H4 (cell line): ENCODE measurements at places on chromosomes 1 and 21.
A peak's percentile ranks its signal among the peaks of the same experiment; 100 is the strongest.

GRCh38 chr1:37808369-37809319 is 636 bp upstream of the YRDC start:
- peak; percentile 64 for DNase-seq

- DNase-seq, result peak; percentile 93
Observed at GRCh38 chr1:165392634-165393571, 36.4 kb upstream of the LMX1A start.

GRCh38 chr1:228282329-228283042 is 74.6 kb downstream of the OBSCN start:
- no peak for DNase-seq

DNA sequence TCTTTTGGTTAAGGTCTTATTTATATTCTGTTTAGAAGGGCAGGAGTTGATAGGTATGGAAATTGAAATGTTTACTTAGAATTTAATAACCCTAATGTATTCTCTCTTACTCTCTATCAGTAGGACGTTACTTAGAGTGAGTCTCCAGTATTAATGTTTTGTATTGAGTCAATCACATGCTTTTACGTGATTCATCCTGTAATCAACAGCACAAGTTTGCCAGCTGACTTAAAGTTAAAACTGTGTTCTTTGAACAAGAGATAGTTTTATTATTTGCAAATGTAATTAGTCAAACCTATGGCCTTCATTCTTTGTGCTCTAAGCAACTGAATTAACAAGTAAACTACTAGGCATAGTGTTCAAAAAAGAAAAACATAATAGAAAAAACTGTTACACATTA is 57.3 kb downstream of the PKN2 start:
- no peak for DNase-seq

DNA sequence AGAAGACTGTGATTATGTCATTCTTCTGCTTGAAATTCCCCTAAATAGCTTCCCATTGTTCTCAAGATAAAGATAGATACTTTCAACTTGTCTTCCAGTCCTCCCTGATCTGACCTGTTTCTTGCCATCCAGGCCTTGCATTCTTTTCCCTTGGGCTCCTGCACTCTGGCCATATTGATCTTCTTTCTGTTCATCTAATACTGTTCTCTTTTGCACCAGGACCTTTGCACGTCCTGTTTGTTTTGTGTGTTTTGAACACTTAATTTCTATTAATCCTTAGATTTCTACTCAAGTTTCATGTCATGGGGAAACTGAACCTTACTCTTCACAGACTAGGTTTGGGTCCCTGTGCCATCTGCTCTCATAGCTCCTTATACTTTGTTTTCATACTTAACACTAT is 65.1 kb downstream of the MAGI3 start:
- DNase-seq, result no peak

- DNase-seq, result peak; percentile 57
Observed at GRCh38 chr1:54413295-54413694, 7.1 kb upstream of the SSBP3 start.

DNA sequence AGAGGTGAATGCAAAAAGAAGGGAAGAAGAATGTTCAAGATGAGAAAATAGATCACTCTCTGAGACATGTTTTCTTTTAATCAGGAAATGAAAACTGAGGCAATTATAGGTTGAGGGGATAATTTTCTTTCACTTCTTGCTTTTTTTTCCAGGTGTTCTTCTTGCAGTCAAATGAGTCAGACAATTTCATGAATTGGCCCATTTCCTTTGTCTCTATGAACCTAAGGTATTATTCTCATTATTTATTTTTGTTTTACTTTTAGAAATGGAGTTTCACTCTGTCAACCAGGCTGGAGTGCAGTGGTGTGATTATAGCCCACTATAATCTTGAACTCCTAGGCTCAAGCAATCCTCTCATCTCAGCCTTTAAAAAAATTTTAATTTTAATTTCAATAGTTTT is 3.5 kb upstream of the VASH2 start:
- DNase-seq, result no peak

DNA sequence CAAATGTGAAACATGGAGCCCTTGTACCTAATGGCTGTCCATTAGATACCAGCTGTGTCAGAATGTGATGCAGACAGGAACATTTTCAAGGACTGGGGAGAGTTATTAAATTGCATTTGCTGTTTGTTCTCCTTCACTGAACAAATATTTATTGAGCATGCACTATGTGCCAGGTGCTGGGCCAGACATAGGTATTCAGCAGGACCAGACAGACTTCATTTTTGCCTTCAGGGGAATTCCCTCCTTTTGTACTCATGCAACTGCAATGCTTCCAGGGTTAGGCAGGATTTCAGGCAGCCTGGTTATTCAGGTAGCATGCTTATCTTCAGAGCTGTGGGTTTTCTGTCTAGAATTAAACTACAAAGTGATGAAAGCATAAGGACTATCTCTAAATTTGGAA is 64.2 kb upstream of the SMYD2 start:
- DNase-seq, result no peak

DNA sequence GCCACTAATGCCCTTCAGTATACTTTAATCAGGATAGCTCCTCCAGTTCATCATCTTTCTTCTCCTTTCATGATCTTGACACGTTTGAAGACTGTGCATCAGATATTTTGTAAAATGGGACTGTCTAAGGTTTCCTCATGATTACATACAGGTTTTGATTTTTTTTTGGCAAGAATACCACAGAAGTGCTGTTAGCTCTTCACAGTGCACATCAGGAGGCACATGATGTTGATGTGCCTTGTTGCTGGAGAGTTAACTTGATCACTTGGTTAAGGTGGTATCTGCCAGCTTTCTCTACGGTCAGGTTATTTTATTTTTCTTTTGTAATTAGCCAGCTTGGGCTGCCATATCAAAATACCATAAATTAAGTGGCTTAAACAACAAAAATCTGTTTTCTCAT is 128.6 kb upstream of the IVNS1ABP start:
- no peak for DNase-seq

DNA sequence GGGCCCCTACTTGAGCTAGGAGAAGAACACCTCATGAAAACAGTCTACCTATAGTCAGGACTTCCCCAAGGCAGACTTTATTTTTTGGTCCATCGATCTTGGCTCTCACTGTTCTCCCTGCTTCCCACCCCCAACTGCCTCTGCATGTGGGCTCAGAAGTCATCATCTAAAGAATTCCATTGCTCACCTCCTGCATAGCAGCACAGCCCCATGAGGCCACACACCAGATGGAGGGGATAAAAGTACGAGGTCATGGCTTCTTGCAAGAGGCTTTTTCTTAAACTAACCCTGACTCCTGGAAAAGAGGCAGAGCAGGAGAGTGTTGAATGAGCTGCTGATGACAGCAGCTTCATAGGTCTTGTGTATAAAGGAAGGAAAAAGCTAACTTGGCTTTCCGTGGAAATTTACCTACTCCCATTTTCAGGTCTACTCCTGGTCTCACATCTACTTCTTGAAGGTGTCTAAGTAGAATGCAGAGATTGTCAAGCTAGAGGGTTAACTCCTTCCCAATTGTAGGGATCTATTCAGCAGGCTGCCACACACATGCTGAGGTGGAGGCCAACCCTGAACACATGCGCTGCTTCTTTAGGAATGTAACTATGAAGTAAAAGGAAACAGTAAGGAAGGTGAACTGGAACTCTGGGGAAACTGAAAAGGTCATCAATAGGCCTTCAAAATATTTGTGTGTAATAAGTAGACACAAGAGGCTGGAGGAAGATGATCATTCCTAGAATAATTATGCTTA is 18.7 kb downstream of the WNT2B start:
- DNase-seq, result no peak

DNA sequence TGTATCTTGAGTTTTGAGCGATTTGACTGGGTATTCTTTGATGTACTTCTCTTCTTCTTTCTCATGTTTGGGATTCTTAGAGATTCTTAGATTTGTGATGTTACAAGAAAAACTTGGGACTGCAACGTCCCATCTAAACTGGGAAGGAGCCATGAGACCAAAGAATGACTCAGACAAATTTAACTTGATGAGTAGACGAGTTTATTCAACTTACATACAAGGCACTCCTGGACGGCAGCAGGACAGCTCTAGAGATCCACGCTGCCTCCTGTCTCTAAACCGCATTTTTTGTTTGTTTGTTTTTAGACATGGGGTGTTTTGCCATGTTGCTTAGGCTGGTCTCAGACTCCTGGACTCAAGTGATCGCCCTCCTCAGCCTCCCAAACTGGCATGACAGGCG is 137.1 kb downstream of the PIK3R3 start:
- DNase-seq, result no peak

- DNase-seq, result no peak
Observed at GRCh38 chr1:29236712-29237128, 398 bp downstream of the PTPRU start.

GRCh38 chr1:209710093-209710492 is 5.4 kb downstream of the HSD11B1 start:
- no peak for DNase-seq

- DNase-seq, result peak; percentile 21
Observed at GRCh38 chr1:72186733-72187307, 95.5 kb downstream of the NEGR1 start.

- no peak for DNase-seq
Observed at GRCh38 chr1:35223084-35223630, 30.2 kb upstream of the SFPQ start.

- peak; percentile 19 for DNase-seq
Observed at GRCh38 chr1:210558302-210558701, 229.6 kb downstream of the HHAT start.

DNA sequence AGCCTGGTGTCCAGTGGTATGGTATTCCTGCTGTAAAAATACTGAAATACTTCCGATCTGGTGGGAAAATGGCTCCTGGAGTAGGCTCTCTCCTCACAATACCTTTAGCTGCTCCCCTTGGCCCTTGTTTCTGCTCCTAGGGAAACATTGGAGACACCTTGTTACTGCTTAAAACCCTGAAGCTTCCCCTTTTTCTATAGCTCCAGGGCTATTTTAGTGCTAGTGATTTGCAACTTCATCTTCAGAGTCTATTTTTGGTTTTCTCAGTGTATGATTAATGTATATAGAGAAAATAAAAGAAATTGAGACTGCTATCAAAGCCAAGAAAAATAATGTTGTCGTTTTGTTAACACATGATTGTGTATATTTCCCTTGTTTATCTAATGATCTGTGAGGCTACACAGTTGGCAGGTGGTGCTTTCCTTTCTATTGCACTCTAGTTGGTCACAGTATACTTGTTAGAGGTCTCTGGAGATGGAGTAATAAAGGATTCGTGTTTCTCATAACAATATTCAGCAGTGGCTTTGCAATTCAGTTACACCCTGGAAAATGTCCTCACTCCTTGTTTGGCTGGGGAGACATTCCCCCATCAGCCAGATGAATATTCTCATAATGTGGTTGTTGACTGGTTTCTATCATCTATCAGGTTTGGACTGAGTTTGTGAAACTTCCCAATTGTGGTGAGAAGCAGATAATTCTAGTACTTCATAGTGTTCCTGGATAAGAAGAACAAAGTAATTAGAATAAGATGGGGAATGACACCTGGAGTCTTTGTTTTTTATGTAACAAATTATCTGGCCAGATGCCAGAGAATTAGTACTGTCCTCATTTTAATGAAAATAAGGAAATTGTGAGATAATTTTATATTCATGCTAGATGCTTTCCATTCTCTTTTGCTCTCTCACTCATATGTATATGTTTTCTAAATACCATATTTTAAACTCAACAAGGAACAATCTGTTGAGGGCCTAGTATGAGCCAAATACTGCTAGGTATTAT is 44.8 kb upstream of the CACYBP start:
- DNase-seq, result no peak

DNA sequence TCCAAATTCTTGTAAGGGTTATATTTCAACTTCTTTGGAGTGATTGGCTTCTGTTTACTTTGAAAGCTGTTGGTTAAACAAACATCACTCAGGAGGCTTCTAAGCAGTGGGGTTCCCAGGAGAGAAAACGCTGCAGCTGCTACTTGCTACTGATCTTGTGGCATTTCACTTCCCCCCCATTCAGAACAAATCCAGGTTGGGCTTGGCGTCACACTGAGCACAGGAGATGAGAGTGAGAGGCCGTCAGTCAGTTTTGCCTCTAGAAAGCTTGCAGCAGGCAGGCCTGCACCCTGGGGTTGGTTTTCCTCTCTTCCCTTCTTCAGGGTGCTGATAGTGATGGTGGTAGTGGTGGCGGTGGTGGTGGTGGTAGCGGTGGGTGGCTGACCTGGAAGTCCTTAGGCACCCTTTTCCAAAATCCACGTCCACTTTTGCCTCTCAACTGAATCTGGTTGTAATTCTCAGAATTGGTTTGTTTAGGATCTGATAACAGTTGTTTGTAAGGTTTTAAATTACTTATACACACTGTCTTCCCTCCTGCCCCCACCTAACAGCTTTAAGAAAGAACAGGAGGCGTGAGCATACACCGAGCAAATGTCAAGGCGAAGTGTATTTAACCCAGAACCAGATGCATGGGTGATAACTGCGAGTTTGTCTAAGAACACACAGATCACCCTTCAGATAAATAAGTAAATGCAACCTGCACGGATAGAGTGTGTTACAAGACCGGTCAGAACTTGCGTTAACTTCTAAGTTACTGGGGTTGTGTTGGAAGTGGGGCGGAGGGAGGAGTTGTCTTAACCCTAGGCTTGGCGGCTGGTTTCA is 3.2 kb upstream of the PROX1 start:
- no peak for DNase-seq
